ENCODE measurements at places on chromosomes 4 and X.

DNA sequence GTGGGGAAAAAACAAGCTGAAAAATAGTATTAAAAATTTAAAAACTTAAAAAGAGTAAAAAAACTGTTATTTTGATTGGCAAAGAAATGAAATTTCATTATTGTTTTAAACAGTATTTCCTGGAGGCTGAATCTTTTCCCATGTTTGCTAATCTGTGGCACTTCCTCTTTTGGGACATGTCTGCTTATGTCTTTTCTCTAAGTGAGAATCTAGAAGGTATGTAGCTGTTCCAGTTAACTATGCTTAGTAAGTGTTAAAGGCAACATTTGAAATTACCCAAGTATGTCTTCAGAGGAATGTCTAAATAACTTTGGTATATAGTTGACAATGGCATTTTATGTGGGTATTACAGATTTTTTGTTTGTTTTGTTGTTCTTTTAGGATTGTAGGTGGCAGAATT, 81.6 kb upstream of the TBC1D9 start:
- DNase-seq, result no peak

DNA sequence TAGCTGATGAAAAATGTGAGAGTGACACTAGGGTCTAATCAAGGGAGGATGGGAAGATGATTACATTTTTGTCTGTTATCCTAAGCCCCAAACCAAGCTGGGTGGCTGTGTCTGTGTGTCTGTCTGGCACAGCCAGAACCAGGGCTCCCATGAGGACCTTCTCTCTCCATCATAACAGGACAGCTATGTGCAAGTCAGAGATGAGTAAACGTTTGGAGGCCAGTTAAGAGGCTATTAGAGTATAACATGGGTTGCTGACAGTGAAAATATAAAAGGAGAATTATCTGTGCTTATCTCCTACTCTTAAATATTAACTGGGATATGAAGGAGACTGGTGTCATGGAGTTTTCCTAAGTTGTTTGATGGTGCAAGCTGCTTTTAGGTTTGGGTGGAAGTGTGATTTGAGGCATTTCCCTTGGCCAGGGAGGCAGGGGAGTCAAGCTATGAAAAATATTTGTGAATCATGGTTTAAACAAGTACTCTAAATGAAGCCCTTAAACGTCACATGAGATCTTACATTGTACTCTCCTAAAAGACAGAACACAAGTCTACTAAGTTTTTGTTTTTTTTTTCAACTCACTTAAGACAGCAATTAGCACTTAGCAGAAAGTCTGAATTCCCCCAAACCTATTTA, 156.2 kb downstream of the ENOX2 start:
- no peak for DNase-seq

- no peak for DNase-seq
Observed at GRCh38 chr4:81449015-81449414, 22.7 kb downstream of the RASGEF1B start.

GRCh38 chr4:6453688-6453990, 18.8 kb downstream of the PPP2R2C start:
- no peak for DNase-seq

- no peak for DNase-seq
Observed at GRCh38 chr4:139146926-139147629, 29.9 kb downstream of the ELF2 start.

- DNase-seq, result no peak
Observed at GRCh38 chrX:138775517-138775916, 64.0 kb upstream of the FGF13 start.

DNA sequence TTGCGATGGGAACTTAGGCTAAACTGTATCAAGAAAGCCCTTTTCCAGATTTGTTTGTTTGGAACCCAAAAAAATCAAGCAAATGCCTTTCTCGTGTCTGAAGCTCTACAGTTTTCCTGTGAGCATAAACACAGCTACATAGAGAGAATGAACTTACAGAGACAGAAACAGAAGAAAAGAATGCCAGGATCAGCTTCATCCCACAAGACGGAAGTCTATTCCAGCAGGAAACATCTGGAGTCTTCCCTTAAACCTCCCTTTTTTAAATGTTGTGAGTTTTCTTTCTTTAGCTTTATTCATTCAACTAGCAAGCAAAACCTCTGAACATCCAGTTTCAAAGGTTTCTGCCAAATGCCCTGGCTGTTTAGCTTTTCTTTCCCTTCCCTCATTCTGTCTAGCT, 32.6 kb upstream of the ZFP42 start:
- DNase-seq, result no peak

GRCh38 chr4:56187688-56188087, 199.6 kb downstream of the AASDH start:
- no peak for DNase-seq

DNA sequence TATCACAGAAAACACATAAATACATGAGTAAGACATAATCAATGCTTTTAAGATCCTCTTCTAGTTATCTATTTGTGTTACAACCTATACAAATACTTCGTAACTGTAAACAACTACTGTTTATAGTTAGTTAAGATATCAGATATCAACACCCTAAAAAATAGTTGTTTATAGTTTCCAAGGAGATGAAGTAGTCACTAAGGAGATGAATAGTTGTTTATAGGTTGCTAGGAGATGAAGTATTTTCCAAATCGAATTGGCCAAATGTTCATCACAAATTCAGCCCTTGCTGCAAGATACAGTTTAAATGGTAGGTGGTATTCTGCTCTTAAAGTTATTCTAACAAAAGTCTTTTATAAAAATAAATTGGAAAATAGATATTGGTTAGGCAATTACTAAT, 618.2 kb upstream of the PCDH10 start:
- no peak for DNase-seq

DNA sequence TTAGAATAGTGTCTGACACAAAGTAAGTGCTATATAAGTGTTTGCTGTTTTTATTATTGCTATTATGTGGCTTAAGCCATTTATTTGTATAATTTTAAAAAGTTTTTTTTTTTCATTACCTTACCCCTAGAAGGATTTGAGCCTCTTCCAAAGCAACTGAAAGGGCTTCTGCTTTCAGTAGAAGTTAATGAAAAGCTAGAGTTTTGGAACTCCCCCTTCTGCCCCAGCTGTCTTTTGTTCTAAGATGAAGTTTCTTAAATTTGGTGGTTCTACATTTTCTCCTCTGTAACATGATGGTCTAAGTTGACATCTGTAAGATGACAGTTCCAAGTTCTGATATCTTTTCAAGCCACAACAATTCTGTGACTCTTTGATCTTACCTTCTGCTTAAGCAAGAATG, 30.3 kb downstream of the FHIP1A start:
- DNase-seq, result no peak

DNA sequence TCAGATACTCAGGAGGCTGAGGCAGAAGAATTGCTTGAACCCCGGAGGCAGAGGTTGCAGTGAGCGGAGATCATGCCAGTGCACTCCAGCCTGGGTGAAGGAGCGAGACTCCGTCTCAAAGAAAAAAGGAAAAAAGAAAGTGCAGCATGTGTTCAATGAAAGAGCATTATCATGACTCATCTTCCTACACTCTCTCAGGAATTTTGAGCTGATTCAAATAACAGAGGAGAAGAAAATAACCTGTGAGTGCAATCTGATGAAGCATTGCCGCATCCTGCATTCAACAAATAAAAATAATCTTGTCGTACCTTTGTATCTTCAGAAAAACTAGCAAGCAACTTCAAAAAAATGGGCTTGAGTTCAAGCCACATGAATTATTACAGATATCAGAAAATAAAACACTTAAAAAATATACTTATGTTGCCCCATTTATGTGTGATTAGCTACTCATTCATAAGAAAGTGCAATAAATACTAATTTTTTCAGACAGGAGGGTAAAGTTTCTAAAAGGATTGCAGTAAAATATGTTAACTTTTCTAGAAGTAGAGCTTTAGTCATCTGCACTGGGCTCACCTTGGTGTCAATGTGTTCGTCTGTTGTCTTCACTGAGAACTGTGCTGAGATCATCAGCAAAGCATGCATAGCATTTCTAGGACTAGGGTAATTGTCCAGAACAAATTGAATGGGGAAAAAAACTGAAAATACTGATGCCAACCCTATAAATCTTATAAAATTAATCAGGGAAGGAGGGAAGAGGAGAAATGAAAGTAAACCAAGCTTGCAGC, 90.4 kb upstream of the VCX3B start:
- DNase-seq, result no peak

DNA sequence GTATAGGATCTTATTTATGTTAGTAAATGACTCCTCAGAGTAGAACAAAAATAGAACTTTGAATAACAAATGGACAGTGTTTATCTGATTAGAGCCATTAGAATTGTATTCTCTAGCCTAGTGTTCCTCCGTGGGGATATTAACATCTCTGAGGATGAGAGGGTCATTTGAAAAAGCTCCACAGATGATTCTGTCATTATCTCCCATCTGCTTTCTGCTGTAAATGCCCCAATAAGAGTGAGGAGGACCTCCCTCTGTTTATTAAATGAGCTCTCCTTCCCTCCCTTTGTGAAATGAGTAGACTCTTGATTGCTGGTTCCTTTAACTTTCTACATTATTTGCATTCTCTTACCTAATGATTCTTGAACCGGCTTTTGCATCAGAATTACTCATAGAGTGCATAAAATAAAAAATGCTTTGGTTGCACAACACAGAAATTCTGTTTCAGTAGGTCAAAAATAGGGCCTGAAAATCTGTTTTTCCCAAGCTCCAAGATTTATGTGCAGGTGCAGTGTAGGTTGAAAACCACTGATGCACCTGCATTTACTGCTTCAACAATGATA, 18.0 kb downstream of the GC start:
- no peak for DNase-seq

DNA sequence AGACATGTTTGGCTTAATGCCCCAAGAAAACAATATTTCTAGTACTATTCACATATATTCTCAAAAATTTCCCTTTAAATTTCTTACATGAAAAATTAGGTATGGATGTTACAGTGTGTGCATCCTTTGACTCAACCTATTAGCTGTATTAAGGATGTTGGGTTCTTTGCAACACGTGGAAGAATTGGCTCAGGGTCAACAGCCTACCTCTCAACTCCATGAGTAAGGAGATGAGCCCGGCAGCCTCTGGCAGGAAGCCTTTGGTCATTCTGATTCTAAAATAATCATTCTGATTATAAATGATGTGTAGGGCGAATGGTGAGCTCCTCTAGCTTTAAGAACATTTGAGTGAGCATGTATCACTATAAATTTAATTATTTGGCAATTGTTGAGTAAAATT, 148.0 kb upstream of the WDFY3 start:
- DNase-seq, result no peak

- no peak for DNase-seq
Observed at GRCh38 chr4:164780839-164781238, 26.9 kb downstream of the SMIM31 start.

GRCh38 chr4:100968046-100968445, 379.3 kb downstream of the PPP3CA start:
- no peak for DNase-seq

GRCh38 chr4:6198768-6199421, 1.5 kb downstream of the JAKMIP1 start:
- DNase-seq, result no peak

- DNase-seq, result no peak
Observed at GRCh38 chr4:48904101-48904500, 2.5 kb downstream of the OCIAD2 start.

GRCh38 chrX:44569122-44569521, 26.5 kb upstream of the FUNDC1 start:
- DNase-seq, result no peak

DNA sequence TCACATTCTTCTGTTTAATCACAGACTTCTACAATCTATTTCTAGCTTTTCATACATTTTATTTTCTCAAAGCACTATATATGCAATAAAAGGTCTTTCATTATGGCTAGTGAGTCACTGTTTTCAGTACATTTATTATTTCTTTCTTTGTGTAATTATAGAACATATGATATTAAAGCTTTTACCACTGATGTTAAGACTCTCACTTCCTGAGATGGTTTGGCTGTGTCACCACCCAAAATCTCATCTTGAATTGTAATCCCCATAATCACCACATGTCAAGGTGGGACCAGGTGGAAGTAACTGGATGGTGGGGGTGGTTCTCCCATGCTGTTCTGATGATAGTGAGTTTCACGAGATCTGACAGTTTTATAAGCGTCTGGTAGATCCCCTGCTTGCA, 41.9 kb downstream of the UBA6 start:
- DNase-seq, result no peak

DNA sequence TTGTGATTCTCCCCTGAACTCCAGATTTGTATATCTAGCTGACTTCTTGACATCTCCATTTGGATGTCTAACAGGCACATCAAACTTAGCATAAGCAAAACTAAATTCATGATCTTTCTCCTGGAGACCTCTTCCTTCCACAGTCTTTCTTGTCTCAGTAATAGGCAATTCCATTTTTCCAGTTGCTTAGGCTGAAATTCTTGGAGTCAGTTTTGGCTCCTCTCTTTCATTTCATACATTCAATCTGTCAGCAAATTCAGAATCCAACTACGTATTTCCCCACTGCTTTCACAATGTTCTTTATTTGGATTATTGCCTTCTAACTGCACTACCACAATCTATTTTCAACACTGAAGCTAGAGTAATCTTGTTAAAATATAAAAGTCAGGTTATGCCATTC, 219.9 kb upstream of the GLRA2 start:
- DNase-seq, result no peak

- no peak for DNase-seq
Observed at GRCh38 chr4:14064984-14065383, 437.5 kb upstream of the BOD1L1 start.

GRCh38 chrX:130336531-130336930, 3.2 kb upstream of the SLC25A14 start:
- DNase-seq, result no peak

- DNase-seq, result no peak
Observed at GRCh38 chr4:155907556-155907955, 4.1 kb downstream of the TDO2 start.

GRCh38 chr4:67996127-67996526, 32.8 kb upstream of the TMPRSS11A start:
- DNase-seq, result no peak

- no peak for DNase-seq
Observed at GRCh38 chr4:158444621-158445020, 77.1 kb upstream of the RXFP1 start.

- DNase-seq, result no peak
Observed at GRCh38 chrX:353566-354535, 32.9 kb downstream of the PPP2R3B start.

GRCh38 chr4:47939456-47939855, 25.1 kb upstream of the NFXL1 start:
- no peak for DNase-seq

DNA sequence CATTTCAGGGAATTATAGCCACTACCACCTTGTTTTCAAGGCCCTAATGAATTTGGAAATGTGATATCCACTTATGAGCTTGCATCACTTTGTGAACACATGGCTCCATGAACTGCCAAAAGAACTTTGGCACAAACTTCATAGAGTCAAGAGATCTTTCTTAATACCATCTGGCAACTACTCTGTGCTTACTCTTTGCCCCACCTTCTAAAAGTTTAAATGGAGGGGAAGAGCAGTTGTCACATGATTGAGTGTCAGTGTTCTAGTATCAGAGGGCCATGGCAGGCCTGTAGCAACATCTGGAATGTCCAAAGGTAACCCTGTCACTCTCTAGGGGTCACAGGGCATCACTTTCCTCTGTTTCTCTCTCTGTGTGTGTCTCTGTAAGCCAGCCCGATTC, 2.6 kb upstream of the ADH1B start:
- no peak for DNase-seq

- DNase-seq, result no peak
Observed at GRCh38 chr4:71389149-71389827, 50.5 kb downstream of the SLC4A4 start.

Data from activated CD4-positive, CD25-positive, alpha-beta regulatory T cell (primary cell).